Kidney glomerular epithelial cell (primary cell): ENCODE measurements at places on chromosomes 5 and 9.

DNA sequence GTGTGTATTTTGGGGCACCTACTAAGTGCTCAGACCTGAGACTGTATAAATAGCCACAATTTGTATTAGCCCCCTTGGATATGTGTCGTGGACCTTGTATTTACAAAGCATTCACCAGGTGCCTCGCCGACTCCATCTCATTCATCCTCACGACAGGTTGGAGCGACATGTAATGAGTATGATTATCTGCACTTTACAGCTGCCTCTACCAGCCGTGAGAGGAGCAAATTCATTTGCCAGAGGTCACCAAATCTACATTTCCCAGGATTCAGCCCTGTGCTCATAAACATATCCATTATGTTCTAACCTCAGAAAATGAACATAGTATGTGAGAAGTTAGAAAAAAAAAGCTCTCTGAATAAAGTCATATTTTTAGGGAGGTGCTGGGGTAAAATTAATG lies 167.4 kb downstream of the ZDHHC21 start:
- DNase-seq, result no peak

DNA sequence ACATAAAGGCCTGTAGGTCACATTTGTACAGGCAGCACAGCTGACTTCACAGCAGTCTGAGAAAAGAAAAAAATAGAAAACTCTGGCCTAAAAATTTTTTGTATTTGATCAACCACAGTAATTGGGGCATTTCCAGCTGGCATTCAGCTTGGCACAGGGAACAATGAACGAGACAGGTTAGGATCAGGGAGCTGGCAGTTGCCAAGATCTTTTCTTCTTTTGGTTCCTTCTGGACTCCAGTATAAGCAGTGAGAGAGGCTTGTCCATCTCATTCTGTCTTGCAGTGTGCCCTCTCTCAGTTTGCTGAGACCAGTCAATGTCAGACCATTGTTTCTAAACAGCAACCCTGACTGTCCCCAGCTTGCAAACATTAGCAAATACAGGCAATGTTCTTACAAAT lies 601.1 kb downstream of the TLR4 start:
- DNase-seq, result no peak

GRCh38 chr9:78130004-78130403 lies 98.4 kb upstream of the GNAQ start:
- DNase-seq, result no peak

GRCh38 chr5:142660196-142660595 lies 25.7 kb downstream of the FGF1 start:
- DNase-seq, result no peak

DNA sequence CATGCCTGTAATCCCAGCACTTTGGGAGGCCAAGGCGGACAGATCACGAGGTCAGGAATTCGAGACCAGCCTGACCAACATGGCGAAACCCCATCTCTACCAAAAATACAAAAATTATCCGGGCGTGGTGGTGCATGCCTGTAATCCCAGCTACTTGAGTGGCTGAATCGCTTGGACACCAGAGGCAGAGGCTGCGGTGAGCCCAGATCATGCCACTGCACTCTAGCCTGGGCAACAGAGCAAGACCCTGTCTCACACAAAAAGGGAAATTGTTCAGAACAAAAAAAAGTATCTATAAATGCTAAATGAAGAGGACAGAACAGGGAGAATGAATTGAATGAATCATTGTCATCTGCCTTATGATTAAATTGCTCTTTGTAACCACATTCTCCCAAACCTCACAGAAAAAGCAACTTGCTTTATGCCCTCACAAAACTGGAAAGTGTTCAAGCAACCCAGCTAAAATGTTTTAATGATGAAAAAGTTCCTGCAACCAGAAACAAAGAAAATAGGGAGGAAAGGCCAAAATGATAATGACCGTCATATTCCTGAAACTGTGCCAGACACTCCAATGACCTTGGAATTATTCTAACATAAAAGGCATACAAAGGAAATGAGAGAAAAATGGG lies 83.7 kb downstream of the SERINC5 start:
- DNase-seq, result no peak

DNA sequence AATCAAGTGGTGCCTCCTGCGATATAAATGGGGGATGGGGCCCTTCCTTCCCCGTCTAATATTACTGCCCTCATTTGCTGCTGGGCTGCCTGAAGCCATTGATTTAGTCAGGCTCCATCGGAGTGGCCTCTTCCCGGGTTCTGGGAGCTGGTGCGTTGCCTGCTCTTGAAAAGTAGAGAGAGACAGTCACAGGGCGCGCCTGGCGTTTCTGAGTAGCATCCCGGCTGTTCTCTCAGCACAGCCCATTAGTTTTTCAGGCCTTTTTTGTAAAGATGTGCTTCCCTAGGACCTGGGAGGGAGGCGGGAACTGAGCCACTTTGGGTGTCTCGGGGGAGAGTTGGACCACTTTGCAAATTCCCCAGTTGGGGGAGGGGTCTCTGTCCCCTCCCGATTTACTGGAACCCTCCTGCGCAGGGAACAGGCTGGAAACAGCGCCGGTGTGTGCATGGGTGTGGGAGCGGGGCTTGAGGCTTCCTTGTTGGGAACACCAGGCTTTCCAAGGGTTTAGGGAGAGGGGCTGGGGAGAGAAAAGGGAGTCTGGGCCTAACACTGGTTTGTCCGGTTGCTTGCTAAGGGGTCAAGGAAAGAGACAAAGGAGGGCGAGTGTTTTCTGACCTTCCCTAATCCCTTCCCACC lies 4.7 kb downstream of the PRDM6 start:
- DNase-seq, result no peak

GRCh38 chr9:33041432-33042188 lies 16.5 kb downstream of the DNAJA1 start:
- no peak for DNase-seq

GRCh38 chr5:173804579-173804978 lies 83.6 kb upstream of the CPEB4 start:
- no peak for DNase-seq

DNA sequence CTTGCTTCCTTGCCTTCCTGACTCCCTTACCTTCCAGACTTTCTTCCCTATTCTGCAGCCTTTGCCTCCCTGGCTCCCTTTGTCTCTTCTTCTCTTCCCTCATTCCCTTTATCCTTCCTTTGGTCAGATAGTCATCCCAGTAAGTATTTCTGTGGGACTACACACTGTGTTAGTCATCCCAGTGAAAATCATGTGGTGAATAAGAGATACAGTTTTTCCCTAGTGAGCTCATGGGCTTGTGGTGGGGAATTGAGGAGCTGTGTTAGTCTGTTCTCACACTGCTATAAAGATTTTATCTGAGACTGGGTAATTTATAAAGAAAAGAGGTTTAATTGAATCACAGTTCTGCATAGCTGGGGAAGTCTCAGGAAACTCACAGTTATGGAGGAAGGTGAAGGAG lies 109.8 kb upstream of the EDIL3 start:
- DNase-seq, result peak; percentile 68

DNA sequence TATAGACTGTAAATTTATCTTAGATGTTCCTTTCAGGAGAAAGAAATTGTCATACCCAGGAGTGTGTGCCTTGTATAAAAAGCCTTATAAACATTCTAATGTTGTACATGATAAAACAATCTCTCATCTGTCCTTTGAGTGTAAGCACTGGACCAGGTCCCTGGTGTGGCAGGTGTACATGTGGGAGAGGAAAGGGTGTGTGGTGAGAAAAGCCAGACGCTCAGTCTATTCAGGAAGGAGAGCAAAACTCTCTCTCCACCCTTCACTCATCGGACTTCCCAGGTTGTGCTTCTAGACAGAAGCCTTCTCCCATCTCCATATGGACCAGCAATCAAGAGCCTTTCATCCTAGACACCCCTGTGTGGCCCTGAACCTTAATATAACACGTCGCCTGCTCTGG lies 154.2 kb downstream of the ESM1 start:
- DNase-seq, result no peak

DNA sequence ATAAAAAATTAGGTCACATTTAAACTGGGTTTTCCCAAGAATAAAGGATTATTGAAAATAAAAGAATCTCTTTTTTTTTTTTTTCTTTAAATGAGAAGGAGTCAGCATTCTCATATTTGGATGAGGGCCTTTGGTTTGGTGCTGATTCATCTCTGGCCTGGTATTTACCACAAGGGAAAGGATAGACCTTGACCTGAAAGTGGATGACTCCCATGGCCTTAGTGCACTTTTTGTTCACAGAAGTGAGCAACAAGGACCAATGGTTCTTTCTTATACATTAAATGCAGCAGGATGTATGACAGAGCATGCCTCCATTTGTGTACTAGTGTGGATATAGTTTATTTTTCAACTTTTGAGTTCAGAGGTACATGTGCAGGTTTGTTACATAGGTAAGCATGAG lies 6.9 kb downstream of the YTHDC2 start:
- no peak for DNase-seq

- peak; percentile 62 for DNase-seq
Observed at GRCh38 chr5:91296674-91297143, 86.4 kb downstream of the ARRDC3 start.

GRCh38 chr5:122576256-122577016 lies 198.4 kb upstream of the SNX2 start:
- no peak for DNase-seq

GRCh38 chr9:135743546-135744332 lies 41.8 kb downstream of the KCNT1 start:
- no peak for DNase-seq

DNA sequence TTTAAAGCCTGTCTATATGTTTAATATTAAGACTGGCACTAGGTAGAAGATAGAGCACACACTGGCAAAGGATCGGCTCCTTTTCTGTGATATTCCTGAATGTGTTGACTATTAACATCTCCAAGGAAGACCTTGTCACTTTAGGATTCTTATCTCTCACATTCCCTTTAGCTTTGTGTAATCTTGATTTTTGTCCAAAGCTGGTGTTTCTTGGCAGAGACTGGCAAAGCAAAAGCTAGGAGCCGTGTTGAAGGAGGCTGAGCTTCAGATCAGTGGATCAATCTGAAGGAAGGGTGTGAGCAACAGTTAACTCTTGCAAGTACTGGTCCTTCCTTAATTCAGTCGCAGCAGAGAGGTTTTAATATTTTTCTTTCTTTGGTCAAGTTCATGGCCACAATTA lies 830.4 kb upstream of the ZNF608 start:
- DNase-seq, result no peak

DNA sequence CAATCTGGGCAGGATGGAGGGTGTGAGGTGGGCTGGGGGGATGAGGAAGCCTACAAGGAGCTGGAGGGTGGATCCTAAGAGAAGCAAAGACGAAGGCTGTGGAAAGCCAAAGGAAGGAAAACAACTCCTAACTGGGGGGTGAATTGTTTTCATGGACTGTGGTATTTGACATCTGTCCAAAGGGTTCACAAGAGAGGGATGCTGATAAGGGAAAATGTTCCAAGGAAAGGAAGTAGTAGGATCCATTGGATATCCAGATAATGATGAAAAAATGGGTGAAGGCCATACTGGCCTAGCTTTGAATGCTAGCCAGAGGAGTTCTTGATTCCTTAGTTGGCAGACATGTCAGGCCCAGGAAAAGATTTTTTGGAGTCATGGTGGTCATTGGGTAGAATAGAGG lies 51.8 kb upstream of the FOXI1 start:
- no peak for DNase-seq

DNA sequence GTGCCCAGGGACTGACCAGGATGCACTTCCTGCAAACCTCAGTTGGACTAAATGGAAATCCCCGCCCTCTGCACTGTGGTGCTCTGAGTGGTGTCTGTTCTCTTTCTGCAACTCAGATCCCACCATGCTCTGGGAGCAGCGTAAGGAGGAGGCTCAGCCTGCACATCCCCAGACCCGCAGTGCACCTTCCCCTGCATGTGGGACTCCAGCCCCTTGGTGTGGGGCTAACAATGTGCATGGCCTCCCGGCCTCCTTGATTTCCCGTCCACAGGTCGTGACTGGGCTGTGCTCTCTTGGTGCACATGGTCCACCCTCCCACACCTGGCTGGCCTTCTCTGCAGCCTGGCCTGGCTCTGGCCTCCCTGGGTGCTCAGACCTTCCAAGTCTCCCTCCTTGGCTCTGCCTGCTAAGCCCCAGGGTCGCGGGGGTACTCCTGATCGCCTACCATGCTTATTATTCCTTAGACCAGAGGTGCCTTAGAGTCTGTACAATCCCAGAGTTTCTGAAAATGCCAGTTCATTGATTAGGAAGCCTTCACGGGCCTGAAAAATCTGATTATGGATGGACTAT lies 397.5 kb downstream of the IRX2 start:
- DNase-seq, result no peak

DNA sequence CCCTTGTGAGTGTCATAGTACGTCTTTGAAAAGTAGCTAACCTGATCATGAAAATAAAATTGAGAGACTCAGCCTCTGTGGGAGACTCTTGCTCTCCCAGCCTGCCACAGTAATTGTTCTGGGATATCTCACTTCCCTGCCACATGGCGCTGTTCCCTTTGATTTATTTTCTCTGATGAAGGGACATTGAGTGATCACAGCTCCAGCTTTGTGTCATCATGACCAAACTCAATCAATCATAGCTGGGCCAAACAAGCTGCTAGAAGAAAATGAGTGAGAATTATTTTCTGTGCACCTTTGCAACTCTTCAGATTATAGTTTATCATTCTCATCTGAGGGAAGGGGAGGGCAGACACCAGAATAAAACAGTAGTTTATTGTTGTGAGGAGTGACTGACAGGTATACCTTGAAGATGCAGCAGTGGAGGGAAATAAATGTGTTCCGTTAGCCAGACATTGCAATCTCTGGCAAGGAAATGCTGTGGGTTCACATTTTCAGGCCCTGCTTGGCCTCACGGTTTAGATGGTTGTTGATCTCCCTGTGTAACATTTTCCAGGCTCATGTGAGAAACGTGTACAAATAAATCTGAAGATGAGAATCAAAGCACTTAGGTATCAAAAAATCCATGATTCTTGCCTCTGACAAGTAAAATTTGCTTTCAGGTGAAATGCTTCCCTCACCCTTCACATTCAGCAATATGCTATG lies 174.7 kb upstream of the FBXL17 start:
- no peak for DNase-seq

GRCh38 chr5:41193456-41194205 lies 19.7 kb downstream of the C6 start:
- peak; percentile 43 for DNase-seq

DNA sequence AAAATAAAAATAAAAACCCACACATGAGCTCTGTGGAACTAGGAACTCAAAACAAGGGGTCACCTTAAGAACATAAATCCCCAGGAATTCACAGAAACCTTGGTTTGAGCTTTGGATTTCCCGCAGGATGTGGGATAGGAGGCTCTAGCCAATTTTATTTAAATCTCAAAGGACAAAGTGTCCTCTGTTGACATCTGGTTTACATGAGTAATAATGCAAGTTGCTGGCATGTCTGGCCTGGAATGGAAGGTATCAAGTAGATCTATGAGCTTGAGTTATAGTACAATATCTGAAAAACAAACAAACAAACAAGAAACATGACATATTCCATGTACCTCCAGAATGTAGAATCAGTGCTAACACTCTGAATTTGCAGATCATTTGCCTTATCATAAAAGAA lies 94.2 kb upstream of the SLIT3 start:
- DNase-seq, result no peak

DNA sequence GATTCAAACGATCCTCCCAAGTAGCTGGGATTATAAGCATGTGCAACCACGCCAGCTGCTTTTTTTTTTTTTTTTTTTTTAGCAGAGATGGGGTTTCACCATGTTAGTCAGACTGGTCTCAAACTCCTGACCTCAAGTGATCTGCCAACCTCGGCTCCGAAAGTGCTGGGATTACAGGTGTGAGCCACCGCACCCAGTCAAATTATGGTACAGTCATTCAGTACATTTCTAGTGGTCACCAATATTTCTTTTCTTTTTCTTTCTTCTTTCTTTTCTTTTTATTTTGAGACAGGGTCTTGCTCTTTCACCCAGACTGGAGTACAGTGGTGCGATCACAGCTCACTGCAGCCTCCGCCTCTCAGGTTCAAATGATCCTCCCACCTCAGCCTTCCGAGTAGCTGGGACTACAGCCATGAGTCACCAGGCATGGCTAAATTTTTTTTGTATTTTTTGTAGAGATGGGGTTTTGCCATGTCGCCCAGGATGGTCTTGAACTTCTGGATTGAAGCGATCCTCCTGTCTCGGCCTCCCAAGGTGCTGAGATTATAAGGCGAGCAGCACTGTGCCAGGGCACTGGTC lies 25.4 kb upstream of the DCP2 start:
- no peak for DNase-seq
